HS-5 (cell line): ENCODE measurements at places on chromosomes 7 and 10.
A peak's percentile ranks its signal among the peaks of the same experiment; 100 is the strongest.

GRCh38 chr10:17026686-17027485 is 102.7 kb downstream of the CUBN start:
- peak; percentile 61 for DNase-seq

DNA sequence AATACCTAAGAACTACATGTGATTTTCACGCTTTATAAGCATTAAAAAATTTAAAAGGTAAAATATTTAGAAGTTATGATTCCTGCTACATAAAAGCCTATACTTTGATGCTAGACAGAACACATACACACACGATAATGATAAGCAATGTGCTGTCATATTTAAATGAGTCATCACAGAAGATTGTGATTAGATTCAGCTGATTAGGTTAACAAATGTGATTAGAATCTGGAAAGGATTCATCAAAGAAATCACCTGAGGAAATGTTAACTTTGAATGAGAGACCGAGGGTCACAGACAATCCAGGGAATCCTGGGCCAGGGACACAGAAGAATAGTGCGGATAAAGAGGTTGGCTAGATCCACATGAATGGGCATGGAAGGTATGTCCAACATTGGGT is 42.0 kb upstream of the CYP2C18 start:
- no peak for DNase-seq

DNA sequence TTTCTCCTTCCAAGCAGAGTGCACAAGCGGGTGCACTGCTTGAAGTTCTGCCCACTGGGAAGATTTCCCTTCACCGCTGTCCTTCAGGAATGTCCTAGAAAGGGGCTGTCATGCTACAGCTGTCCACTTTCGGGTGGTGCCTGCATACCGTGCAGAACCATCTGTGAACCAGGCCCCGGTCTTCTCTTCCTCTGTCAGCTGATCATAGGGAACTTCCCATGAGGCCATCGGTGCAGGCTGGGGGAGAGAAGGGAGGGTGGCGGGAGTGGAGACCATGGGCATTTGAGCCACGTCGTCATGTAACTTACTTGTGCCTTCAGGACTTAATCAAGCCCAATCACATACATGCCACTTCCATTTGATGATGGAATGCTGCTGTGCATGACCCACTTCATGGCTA is 111.6 kb downstream of the NKX6-2 start:
- DNase-seq, result no peak

- no peak for DNase-seq
Measured at GRCh38 chr10:102001435-102002068, 54.4 kb downstream of the ARMH3 start.

GRCh38 chr7:120273476-120273975 is 551 bp downstream of the KCND2 start:
- DNase-seq, result no peak

DNA sequence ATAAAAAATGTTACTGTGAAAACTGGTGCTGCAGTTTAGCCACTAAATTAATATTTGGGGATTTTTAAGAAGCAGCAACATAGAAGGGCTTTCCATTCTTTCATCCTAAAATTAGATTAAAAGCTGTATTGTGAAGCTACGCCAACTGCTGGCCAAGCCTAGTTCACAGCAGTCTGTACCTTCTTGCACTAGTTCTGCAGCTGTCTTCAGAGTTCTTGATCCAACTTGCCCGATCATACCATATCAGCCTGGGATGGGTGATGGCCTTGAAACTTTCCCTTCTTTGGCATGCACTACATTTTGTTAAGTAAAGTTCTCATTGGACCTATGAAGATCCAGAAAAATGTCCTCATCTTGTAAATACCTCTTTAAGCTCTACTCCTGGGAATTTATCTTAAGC is 20.3 kb upstream of the PANK1 start:
- DNase-seq, result no peak

DNA sequence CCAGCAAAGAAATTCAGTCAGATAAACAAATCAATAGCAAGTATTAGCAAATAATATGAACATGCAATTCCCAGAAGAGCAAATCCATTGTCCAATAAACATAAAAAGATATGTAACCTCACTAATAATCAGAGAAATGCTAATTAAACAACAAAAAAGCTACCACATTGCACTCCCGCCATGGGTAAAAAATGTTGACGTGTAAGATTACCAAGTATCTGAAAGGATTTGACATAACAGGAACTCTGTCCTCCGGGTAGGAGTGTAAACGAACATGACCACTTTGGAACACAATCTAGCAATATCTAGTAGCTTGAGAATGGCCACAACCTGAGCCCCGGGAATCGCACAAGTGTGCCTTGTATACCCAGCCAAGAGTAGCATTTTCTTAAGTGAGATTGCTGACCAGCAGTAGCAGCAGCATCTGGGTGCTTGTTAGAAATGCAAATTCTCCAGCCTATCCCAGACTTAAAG is 31.6 kb downstream of the DYDC1 start:
- no peak for DNase-seq

GRCh38 chr10:63605197-63605967 is 84.2 kb downstream of the REEP3 start:
- no peak for DNase-seq

DNA sequence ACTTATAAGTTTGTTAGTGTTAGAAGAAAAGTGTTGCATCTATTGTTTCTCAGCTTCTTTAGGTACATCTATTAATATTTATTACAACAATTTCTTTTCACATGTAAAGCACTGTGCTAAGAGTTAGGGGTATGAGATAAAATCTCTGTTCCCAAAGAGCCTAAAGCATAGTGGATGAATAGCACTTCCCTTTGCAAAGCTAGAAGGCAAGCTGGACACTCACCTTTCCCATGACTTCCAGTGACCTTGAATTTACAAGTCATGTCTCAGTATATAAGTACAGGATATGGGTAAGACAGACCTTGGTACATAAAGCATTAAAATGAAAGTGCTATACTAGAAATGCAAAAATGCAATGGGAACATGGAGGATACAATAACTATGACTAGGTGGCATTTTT is 8.7 kb downstream of the CNNM1 start:
- DNase-seq, result no peak

GRCh38 chr10:29691564-29692072 is 56.8 kb upstream of the SVIL start:
- no peak for DNase-seq

DNA sequence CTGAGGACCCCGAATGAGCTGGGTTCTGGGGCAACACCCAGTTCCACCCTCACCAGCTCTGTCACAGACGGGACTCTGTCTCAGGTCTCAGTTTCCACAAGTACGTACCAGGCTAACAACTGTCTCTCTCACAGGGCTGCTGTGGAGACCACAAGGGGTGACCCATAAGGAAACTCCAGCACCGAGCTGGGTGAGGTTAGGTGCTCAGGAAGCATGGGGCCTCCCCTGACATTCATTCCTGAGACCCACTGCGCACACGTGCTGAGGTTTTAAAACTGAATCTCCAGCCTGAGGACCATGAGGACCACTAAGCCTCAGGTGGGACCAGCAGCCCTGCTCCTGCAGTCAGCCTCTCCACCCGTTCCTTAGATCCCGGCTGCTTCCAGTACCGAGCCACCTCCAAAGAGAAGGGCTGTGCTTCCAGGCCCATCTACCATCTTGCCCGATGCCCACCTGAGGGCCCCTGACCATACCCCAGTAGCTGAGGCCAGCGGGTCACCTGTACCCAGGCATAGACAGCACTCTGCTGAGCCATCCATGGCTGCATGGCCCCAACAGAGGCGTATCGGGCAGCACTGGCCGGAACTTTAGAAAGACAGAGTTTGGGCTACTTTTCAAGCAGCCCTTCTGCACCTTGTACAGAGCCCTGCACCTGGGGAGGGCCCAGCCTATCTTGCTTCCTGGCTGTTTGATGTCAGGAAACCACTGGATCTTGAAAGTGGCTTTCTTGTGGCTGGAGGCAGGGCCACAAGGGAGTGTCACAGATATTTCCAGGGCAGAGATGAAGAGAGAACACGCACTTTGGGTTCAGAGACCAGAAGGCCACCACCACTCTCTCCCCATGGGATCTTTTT is 18.7 kb downstream of the HSPA12A start:
- no peak for DNase-seq

DNA sequence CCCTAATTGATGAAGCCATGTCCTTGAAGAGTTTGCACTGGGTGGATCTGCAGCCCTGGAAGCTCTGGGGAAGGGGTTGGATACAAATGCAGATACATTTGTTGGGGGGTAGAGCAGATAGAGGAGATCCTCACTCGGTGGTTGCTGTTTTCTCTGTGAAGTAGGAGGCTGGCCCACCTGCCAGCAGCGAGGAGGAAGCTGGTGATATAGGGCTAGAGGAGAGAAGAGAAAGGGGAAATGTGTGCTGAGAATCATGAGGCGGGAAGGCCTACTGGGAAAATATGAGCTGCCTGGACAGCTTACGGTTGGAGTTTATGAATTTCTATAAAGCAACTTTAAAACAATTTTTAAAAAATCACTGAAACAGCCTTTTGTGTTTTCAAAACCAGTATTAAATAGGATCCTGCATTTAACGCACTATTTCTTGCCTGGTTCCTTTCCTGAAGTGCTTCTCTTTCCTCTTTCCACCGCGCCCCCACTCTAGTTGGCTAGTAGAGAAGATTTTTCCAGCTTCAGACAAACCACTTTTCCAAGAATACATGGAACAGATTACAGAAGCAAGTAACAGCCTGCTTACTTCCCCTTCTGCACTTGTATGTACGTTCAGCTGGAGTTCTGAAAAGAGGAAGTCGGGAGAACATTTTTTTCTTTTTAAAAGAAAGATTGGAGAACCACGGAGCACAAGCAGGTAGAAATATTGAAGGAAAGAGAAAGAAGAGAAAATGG is 100.6 kb upstream of the GLCCI1 start:
- no peak for DNase-seq

GRCh38 chr10:100939763-100940344 is 27.1 kb downstream of the SLF2 start:
- DNase-seq, result no peak

DNA sequence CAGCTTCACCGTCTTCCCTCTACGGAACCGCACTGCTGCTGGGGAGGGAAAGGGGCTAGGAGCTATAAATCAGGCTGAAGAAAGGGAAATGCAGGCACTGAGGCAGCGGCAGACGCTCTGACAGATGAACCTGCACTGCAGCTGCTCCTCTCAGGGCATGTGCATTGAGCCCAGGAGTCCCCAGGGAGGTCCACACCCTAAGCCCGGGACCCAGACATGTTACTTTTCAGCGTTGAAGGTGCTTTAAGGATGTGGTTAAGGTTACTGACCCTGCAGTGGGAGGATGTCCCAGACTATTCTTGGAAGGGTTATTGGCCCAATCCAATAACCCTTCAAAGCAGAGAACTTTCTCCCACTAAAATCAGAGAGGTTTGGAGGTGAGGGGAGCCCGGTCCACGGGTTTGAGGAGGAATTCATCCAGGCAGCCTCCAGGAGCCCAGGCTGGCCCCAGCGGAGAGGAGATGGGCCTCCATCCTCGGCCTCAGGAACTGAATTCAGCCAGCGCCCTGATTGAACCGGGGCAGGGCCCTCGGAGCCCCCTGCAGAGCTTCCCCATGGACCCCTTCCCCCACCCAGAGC is 75.4 kb downstream of the ADARB2 start:
- no peak for DNase-seq

DNA sequence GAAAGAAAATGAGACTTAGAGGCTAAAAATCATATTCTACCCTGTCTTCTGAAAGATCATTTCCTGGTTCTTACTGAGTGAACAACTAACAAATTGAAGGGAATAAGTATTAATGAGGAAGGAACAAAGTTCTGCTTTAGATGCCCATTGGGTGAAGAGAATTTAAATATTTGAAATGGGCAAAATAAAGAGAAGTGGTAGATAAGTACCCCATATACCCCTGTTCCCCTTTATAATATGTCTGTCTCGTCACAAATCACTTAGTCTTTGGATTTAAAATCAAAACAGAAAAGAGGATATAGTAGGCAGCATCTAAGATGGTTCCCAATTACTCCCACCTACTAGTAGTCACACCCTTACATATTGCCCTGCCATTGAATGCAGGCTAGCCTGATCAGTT is 13.2 kb downstream of the TES start:
- DNase-seq, result no peak

- no peak for DNase-seq
Measured at GRCh38 chr10:27911011-27911410, 87.9 kb downstream of the ODAD2 start.

- no peak for DNase-seq
Measured at GRCh38 chr7:145644426-145645134, 472.0 kb upstream of the CNTNAP2 start.

- no peak for DNase-seq
Measured at GRCh38 chr10:52757773-52758172, 14.8 kb downstream of the MBL2 start.

- peak; percentile 26 for DNase-seq
Measured at GRCh38 chr10:36171953-36172940, 530.2 kb upstream of the FZD8 start.

GRCh38 chr7:105178177-105178576 is 164.2 kb downstream of the KMT2E start:
- no peak for DNase-seq

GRCh38 chr7:24732646-24733413 is 24.4 kb downstream of the GSDME start:
- DNase-seq, result peak; percentile 62

DNA sequence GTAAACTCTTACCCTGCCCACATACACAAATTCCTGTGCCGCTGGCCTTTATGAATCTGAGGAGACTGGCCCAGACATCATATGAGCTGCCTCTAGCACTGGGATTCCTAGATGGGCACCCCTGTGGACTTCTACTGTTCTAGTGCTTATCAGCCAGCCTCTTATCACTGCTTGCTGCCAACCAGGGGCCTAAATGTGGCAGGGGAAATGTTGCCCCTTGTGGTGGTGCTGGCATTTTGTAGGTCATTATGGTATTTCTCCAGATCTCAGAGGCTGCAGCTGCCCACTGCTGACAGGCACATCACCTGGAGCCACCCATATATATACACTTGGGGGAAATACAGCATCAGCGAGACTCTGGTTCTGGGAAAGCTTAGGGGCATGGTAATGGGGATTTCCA is 5.4 kb downstream of the SFR1 start:
- no peak for DNase-seq

DNA sequence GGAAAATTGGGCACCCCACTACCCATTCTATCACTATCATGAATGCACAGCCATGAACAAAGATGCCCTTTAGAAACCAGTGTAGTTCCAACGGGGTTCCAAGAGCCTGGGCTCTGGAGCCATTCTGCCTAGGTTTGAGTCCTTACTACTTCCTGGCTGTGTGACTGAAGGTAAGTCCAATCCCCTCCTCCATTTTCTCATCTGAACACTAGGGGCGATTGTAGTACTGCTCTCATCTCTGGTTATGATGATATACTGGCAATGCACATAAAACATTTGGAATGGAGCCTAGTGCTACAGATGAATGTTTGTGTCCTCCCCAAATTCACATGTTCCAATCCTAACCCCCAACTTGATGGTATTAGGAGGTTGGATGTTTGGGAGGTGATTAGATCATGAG is 28.1 kb upstream of the CDH23 start:
- DNase-seq, result no peak
